ENCODE measurements at places on chromosomes 2 and 18. TPM values are rescaled to one million over a fixed set of nuclear protein-coding genes. Genes with fewer than 3 reads are reported as not detected.

DLX2 gene
- total RNA-seq, result 0.28 TPM

DNAJC5G gene
- not detected for total RNA-seq

EMX1 gene
- 0.07 TPM for total RNA-seq

RFX8 gene
- total RNA-seq, result not detected

TANC1 gene
- 34.5 TPM for total RNA-seq

ANKRD30BL gene
- not detected for total RNA-seq

UGT1A4 gene
- total RNA-seq, result 1.8 TPM

BOLL gene
- not detected for total RNA-seq

THSD7B gene
- under 0.01 TPM for total RNA-seq

ALPG gene
- not detected for total RNA-seq

KIF3C gene
- total RNA-seq, result 1.7 TPM

FEZ2 gene
- 60.9 TPM for total RNA-seq

LYPD6B gene
- total RNA-seq, result 10.9 TPM

SMCHD1 gene
- total RNA-seq, result 79.3 TPM

L3MBTL4 gene
- total RNA-seq, result 8.0 TPM

CNGA3 gene
- total RNA-seq, result not detected

PPIL3 gene
- total RNA-seq, result 48.9 TPM

LRP1B gene
- total RNA-seq, result under 0.01 TPM

AOX1 gene
- 7.5 TPM for total RNA-seq

ATOH8 gene
- total RNA-seq, result not detected

RUFY4 gene
- not detected for total RNA-seq

TMEFF2 gene
- total RNA-seq, result under 0.01 TPM

KRTCAP3 gene
- 13.3 TPM for total RNA-seq

POTEJ gene
- total RNA-seq, result not detected

PLGLB2 gene
- 1.5 TPM for total RNA-seq

SLC16A14 gene
- 7.0 TPM for total RNA-seq

PDE11A gene
- total RNA-seq, result not detected

NFATC1 gene
- total RNA-seq, result 1.0 TPM

DAW1 gene
- 0.07 TPM for total RNA-seq

PLCL1 gene
- under 0.01 TPM for total RNA-seq

UGT1A5 gene
- not detected for total RNA-seq

SFTPB gene
- not detected for total RNA-seq

NEMP2 gene
- 2.4 TPM for total RNA-seq

TMEM198 gene
- total RNA-seq, result 0.36 TPM

ST6GAL2 gene
- total RNA-seq, result under 0.01 TPM

MC2R gene
- not detected for total RNA-seq

GPR155 gene
- total RNA-seq, result 3.7 TPM

INHA gene
- 0.36 TPM for total RNA-seq

SERPINB5 gene
- total RNA-seq, result 470 TPM

REG3G gene
- not detected for total RNA-seq

HAAO gene
- total RNA-seq, result 0.50 TPM

GEN1 gene
- 4.1 TPM for total RNA-seq

NPPC gene
- total RNA-seq, result not detected

AKAIN1 gene
- total RNA-seq, result not detected

MYO7B gene
- not detected for total RNA-seq

EFHD1 gene
- 0.07 TPM for total RNA-seq

CD226 gene
- 0.34 TPM for total RNA-seq

D2HGDH gene
- 9.9 TPM for total RNA-seq

CCDC150 gene
- 1.6 TPM for total RNA-seq

KCNE4 gene
- total RNA-seq, result 0.14 TPM
